ENCODE measurements at places on chromosomes 1 and 21.

- DNase-seq, result peak; percentile 4
Observed at GRCh38 chr1:5119366-5120234, 465.2 kb downstream of the AJAP1 start.

DNA sequence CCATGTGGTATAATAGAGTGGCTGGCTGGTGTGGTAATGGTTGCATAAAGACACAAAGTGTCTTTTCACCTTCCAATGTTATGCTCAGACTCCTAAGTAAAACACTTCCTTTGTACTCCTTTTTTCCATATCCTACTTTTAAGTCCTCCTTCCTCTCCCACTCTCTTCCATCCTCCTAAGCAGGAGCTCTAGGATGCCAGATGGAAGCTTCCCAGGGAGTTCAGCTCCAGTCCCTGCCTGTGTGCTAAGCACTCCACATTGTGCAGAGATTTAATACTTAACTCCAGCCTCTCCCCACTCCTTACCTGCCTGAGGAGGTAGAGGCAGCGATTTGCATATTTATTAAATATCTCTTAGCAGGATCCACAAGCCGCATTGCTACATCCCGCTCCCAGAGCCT is 60.5 kb upstream of the IGSF21 start:
- DNase-seq, result no peak

DNA sequence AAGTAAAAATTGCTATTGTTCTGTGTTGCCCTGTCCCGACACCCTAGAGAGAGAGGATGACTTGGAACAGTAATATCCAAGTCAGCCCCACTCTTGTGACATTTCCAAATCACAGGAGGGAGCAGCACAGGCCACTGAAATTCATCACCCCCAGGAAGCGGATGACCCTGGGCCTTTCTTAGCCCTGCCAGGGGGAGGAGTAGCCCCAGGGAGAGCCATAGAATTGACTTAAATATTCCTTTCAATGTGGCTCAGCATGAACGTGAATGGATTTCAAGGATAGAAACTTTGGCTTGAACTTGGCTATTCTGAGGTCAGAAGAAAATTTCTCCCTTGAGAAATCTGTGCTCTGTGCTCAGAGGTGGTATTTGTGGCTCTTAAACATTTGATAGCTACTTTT is 80.6 kb downstream of the CENPF start:
- DNase-seq, result no peak

DNA sequence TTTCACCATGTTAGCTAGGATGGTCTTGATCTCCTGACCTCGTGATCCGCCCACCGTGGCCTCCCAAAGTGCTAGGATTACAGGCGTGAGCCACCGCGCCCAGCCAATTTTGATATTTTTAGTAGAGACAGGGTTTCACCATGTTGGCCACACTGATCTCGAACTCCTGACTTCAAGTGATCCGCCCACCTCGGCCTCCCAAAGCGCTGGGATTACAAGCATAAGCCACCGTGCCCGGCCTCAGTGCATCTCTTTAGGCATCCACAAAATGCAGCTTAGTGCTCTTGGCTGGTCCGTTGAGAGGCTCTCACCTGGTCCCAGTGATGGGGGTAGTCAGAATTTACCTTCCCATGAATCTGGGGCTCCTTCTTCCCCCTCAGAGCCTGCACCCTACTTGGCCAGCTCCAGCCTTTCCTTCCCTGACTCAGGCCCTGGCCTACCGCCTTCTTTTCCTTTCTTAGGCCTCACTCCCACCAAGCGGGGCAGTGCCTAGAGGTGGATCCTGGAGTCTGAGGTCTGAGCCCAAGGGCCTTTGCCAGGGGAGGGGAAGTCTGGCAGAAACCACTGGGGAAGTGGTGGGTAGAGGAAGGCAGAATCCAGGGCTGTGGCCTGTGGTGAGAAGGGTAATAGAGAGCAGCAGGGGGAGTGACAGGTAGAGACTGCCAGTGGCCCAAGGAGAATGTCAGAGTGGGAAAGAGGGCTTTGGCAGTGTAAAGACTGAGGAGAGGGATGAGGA is 3.7 kb downstream of the LENEP start:
- DNase-seq, result no peak

GRCh38 chr21:21187579-21187978 is 189.4 kb downstream of the NCAM2 start:
- DNase-seq, result no peak

GRCh38 chr1:55375617-55376258 is 160.6 kb upstream of the USP24 start:
- peak; percentile 12 for DNase-seq

- no peak for DNase-seq
Observed at GRCh38 chr1:61004262-61005003, 77.9 kb upstream of the NFIA start.

GRCh38 chr1:107557095-107557494 is 407.9 kb downstream of the VAV3 start:
- no peak for DNase-seq

DNA sequence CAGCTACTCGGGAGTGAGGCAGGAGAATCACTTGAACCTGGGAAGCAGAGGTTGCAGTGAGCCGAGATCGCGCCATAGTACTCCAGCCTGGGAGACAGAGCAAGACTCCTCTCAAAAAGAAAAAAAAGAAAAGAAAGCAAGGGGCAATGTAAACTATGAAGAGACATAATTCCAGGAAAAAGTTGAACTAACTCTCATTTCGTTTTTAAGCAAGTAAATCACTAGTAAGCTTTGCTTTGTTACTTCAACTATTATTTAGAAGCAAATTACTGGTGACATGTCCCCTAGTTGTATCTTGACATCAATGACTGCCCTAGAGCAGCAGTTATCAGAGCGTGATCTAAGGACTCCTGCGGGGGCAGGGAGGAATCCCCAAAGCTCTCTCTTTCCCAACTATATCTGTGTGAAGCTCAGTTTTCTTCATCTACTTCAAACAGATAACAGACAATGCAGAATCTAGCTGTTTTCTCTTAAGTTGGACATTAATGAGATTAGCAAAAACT is 18.7 kb downstream of the CLSTN1 start:
- no peak for DNase-seq

GRCh38 chr21:31772674-31773555 is 41.0 kb upstream of the SCAF4 start:
- no peak for DNase-seq

GRCh38 chr1:161082996-161083747 is 6.2 kb downstream of the NECTIN4 start:
- DNase-seq, result no peak

- DNase-seq, result no peak
Observed at GRCh38 chr1:28104866-28105467, 16.6 kb upstream of the EYA3 start.

DNA sequence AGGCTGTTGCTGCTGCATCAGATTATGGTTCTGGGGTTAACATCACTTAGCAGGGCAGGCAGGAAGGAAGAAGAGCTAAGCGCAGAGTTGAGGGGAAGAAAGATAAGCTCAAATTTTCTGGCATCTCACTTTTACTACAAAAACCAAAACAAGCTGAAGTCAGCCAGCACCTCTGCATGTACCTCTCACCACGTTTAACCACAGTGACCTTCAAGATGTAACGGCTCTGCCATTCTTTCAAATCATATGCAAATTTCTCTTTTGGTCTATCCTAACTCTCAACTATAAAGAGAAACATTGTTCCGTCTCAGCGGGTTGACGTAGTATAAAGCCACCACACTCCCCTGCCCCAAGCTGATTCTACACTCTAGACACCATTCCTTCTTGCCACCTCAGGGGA is 154.4 kb downstream of the OMA1 start:
- no peak for DNase-seq

- no peak for DNase-seq
Observed at GRCh38 chr1:160682983-160683865, 28.4 kb downstream of the CD48 start.

- DNase-seq, result no peak
Observed at GRCh38 chr1:42529724-42530181, 66.7 kb downstream of the CCDC30 start.

DNA sequence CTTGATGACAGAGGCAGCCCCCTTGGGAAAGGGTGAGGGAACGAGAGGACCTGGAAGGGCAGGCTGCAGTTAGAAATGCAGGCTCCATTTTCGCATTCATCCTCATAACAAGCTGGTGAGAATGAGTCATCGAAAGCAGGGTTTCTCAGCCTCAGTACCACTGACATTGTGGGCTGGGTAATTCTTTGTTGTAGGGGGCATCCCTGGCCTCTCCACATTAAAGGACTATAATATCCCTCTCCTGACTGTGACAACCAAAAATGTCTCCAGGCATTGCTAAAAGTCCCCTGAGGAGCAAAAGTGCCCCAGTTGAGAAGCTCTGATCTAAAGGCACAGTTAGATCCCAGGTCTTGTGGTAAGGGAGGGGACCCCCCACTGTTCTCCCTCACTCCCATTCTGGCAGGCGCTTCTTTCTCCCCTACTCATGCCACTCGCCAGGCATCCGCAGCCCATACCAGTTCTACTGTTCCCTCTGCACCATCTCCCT is 20.4 kb downstream of the KCNN3 start:
- no peak for DNase-seq

DNA sequence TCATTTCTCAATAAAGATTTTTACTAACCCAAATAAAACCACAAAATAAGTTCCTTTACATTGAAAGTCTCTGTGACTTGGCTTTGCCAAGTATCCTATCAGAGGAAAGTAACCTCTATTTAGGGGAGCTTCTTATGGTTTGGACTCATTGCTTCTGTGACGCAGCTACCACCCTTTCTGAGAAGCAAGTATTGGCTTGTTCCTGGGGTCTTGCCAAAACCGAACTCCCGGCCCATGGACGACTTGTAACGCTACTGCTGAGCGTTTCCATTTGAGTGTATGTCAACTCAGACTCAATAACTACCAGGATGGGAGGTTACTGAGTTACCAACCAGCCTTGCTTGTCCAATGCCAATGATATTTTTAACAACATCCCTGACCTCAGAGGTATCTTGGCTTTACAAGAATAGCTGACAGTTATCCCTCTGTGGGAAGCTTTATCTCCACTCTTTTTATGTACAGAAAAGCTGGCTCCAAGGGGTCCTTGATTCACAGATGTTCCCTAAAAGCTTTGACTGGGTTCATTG is 911.9 kb downstream of the TTLL7 start:
- no peak for DNase-seq

- DNase-seq, result no peak
Observed at GRCh38 chr1:98842241-98842640, 162.4 kb downstream of the PLPPR5 start.

DNA sequence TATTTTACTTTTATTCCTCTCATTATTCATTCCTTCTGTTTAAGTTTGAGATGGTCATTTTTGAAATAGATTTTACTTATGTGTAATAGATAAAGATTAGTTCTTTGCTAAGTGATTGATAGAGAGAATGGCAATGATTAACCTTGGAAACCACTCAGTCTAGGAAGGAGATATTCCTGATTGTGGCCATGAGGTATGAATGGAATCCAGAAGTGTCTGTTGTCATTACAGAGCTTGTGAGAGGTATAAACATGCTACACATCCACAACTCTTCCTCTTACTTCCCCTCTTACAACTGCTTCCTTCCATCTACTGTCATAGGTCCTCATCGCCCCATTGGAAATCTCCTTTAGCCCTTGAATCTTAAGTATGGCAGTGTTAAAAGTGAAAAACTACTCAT is 988.8 kb upstream of the B3GALT2 start:
- no peak for DNase-seq

GRCh38 chr21:15857740-15858139 is 128.0 kb downstream of the USP25 start:
- DNase-seq, result no peak

DNA sequence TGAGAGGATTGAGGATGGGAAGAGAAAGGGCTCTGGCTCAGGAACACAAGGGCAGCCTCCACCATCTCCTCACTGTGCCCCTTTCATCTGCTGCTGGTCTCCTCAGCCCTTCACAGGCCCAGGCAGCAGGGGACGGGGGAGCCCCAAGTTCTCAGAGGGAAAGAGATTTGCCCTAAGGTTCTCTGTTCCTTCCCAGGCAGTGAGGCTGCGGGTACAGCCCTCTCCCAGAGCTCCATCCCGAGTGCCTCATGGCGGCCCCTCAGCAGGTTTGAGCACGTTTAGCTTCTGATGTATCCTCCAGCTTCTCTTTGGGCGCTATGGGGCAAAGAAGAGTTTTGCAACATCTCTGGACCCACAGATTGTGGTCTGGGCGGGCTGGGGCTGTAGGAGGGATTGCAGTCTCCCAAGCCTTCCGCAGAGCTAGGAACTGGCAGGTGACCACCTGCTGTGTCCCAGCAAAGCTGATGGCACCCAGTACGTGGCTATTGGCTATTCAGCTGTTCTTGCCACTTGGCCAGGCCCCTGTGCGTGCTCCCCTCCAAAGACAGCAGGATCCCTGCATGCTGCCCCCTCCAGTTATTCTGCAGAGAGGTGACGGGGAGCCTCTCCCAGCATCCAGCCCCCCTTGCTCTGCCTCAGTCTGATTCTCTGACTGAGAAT is 10.1 kb downstream of the DISP3 start:
- no peak for DNase-seq

- no peak for DNase-seq
Observed at GRCh38 chr1:46529031-46529630, 22.3 kb downstream of the KNCN start.

Measured in NCI-H748 treated with DMSO at 0.1 percent for 48 hours (cell line).